ENCODE measurements at places on chromosomes 12 and 14.

GRCh38 chr14:106877517-106877916, 1351.1 kb downstream of the TMEM121 start:
- no peak for DNase-seq

- no peak for DNase-seq
Measured at GRCh38 chr12:47741340-47741703, 16.0 kb upstream of the ENDOU start.

DNA sequence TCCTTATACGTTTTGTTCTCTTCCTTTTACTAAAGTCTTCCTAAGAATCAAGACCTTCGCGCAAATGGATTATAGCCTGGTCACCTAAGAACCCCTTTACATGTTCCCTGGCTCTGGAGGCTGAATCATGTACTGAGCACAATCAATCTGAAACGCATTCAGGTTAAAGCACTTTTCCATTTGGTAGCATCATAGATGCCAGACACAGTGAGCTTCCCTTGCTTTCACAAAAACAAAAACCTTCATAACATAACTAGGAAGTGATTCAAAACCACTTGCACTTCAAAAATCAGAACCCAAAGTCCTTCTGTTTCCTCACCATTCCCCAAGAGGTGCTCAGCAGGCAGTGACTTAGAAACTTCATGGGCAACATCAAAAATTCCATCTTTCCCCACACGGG, 105.4 kb downstream of the CRACR2A start:
- DNase-seq: no peak

DNA sequence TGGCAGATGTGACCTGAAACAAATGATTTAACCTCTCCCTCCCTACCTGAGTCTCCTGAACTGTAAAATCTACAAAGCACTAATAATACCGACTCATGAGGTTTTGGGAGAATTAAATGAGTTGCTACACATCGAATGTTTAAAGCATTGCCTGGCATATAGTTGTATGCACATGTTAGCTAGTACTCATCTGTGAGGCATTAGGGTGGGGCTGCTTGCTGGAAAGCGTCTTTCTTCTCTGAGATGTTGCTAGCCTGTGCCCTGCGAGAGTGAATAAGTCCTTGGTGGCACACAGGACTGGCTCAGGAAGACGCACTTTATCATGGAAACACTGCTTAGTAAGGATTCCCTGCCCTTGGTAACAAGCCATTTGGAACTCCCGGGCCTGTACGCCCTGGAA, 6.1 kb downstream of the RAPGEF3 start:
- DNase-seq: no peak

DNA sequence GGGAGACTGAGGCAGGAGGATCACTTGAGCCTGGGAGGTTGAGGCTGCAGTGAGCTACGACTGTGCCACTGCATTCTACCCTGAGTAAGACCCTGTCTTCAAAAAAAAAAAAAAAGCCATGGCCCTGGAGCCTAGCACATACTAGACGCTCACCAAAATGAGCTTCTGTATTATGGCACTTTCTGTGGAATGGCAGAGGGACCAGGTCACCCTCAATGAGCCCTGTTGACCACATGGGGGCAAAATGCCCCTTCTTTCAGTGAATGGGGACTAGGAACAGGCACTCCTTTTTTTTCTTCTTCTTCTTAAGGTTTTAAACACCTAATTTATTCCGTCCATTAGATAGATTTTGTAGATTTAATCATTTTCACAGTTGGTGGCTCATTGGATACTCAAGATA, 50.5 kb downstream of the FAM222A start:
- DNase-seq: no peak

DNA sequence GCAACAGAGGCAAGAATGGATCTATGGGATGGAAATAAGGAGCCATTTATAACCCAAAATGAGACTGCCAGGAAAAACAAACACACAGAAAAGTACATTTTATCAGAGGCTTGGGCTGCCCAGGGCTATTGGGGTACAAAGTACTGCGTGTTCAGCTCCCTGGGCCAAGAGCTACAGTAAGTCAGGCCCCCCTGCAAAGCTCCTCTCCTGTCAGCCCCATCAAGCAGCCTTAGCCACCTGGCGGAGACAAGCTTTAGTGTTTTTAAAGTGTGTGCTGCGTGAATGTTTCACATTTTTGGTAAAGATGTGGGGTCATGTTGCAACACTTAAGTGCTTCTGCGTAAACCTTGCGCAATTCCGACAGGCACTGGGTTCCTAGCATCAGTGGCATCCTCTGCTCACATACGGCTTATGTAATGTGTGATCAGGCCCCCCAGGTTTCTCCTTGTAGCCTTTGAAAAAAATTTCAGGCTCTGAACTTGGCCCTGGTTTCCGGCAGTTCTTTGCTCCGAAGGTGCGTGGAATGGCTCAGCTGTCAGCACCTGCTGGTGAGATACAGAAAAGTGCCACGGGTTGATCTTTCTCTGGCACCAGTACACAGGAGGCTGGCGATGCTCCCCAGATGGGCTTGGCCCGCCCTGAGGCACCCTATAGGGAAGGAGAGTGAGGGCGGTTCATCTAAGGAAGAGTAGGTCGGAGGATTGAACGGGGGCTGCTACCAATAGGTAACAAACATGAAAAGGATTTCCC, 198.7 kb upstream of the EEA1 start:
- DNase-seq: no peak

GRCh38 chr12:105166736-105167135, 59.2 kb downstream of the WASHC4 start:
- DNase-seq: no peak

DNA sequence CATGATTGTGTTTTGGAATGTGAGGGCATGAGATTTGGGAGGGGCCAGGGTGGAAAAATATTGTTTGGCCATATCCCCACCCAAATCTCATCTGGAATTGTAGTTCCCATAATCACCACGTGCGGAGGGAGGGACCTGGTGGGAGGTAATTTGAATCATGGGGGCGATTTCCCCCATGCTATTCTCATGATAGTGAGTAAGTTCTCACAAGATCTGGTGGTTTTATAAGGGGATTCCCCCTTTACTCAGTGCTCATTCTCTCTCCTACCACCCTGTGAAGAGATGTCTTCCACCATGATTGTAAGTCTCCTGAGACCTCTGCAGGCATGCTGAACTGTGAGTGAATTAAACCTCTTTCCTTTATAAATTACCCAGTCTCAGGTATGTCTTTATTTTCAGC, 15.7 kb downstream of the OR10P1 start:
- DNase-seq: no peak

DNA sequence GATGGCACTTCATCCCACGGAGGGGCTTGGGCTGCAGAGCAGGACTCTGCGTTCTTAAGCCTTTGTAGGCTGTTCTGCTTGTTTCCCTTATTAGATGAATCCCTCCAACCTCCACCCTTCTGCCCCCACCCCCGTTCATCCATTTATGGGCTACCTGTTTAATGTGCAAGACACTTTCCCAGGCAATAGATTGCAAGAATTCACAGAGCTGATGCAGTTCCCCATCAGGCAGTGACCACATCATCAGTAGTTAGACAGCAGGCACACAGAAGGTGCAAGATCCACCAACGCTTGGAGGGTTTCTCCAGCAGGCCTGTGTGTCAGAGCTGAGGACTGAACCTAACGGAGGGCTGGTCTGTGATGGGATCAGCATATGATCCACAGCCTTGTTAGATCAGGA, 1.2 kb upstream of the C1R start:
- DNase-seq: no peak

DNA sequence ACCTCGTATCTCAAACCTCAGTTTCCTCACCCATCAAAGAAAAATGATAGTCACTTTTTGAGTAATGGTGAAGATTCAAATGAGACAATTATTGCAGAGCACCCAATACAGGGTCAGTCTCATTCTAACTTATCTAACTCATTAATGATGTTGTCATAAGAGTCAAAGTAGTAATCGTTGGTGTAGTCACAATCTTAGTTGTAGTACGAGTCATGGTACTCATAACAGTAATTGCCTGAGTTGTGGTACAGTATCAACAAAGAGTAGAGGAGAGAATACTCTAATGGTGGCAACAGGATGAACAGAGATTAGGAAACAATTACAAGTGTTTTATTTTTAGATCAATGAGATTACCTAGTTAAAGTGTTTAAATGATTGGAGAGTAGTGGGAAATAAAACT, 93.6 kb upstream of the TMTC2 start:
- no peak for DNase-seq

- DNase-seq: no peak
Measured at GRCh38 chr12:127485528-127485927, 781.4 kb upstream of the TMEM132C start.

DNA sequence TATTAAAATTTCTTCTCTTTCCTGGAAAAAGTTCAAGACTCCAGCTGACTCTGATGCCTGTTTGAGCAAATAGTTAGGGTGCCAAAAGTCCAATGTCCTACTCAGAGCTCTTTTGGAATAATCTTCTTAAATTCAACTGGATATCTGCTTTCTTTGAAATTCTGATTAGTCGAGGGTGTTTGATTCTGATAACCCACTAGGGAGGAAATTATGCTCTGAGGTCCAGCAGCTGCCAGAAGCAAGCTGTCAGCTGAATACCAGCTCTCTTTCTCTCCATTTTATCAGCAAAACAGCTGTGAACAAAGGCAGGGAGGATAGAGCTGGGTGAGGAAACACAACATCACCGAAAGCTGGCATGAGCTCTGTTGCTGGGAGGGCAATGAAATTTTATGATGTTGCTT, 141.5 kb downstream of the CAND1 start:
- no peak for DNase-seq

DNA sequence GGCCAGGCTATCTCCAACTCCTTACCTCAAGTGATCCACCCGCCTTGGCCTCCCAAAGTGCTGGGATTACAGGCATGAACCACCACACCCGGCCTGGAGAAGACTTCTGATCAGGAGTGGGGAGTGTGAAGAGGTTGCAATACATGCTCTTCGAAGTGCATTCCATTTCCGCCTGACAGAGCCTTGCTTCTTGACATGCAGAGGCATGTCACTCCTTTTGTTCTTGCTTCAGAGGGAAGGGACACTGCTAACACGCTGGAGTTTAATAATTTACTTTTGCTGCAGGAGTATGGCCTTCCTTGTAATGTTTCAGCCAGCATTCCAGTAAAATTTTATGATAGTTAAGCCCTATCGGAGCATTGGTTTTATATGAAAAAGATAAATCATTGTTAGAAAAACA, 74.9 kb downstream of the SLC25A47 start:
- no peak for DNase-seq

GRCh38 chr12:117098361-117099217, 627 bp downstream of the TESC start:
- no peak for DNase-seq

DNA sequence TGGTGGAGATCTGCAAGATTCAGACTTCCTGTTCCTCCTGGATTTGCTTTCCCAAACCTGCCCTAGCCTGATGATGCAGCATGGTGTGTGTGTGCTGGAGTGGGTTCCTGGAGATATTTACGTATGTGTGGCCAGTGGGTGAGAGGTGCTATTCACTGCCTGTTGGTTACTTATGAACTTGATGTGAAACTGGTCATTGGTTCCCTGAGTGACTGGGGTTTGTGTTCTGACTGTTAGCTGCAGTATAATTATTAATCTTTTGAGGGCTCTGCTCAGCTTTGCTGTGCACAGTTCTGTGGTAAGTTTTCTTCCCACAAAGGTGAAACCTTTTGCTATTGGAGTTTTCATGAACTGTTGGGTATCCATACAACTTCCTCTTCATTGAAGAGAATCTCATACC, 541.8 kb upstream of the FBXO33 start:
- DNase-seq: no peak

DNA sequence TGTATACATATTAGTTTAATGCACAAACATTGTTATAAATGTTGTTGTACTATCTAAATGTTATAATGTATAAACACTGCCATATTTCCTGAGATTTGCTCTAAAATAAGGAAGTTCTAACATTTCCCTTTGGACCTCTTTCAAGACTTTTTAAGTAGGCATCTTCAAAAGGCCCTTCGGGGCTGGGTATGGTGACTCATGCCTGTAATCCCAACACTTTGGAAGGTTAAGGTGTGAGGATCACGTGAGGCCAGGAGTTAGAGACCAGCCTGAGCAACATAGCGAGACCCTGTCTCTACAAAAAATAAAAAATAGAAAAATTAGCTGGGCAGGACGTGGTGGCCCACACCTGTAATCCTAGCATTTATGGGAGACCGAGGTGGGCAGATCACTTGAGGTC, 35.5 kb downstream of the FBLN5 start:
- no peak for DNase-seq

- no peak for DNase-seq
Measured at GRCh38 chr12:66085213-66085612, 45.3 kb downstream of the LLPH start.

DNA sequence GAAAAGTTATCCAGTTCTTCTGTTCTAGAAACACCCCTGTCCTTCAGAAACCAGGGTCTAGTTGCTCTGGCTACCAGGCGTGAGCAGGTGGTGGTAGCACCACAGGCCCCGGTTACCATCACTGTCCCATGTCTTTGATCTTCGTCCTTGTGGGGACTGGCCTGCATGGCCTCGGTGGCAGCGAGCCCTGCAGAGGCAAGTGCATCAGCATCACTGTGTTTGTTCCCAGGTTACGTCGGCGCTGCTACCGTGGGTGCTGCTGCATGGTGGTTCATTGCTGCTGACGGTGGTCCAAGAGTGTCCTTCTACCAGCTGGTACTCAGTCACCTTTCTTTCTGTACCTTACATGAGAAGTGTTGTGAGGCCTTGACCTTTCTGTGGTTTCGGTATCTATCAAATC, 58.9 kb downstream of the ANAPC7 start:
- no peak for DNase-seq

GRCh38 chr12:59173695-59174094, 253.4 kb upstream of the LRIG3 start:
- no peak for DNase-seq

DNA sequence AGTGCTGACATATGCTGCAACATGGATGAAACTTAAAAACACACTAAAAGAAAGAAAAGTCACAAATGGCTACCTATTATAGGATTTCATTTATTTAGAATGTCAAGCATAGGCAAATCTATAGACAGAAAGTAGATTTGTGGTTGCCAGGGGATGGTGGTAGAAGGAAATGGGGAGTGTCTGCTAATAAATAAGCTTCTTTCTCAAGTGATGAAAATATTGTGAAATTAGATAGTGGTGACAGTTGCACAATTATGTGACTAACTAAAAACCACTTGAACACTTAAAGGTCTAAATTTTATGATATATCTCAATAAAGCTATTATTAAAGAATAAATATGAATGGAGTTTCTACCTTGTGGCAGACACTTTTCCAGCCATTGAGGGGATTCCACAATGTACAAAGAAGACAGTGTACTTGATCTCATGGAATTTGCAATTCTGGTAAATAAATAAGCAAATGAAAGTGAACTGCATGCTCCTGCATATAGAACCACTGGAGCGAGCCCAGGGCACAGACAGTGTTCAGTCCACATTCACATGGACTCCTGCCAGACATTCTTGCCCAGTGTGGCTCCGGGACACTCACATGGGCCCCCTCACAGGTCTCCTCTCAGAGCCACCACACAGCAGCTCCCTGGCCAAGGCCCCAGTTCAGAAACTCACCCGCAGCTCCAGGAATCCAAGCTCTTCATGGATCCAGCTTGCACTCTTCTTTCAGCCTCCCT, 107.1 kb upstream of the ARID2 start:
- DNase-seq: no peak

- no peak for DNase-seq
Measured at GRCh38 chr14:93946104-93946503, 19.0 kb downstream of the FAM181A start.

All from esophagus squamous epithelium (tissue), 5 donors.